Liver (tissue), 10 donors: ENCODE measurements at places on chromosomes 13 and 19.
A peak's percentile ranks its signal among the peaks of the same experiment; 100 is the strongest.

- DNase-seq = no peak
Observed at GRCh38 chr13:33100886-33101285, 84.7 kb downstream of the KL start.

DNA sequence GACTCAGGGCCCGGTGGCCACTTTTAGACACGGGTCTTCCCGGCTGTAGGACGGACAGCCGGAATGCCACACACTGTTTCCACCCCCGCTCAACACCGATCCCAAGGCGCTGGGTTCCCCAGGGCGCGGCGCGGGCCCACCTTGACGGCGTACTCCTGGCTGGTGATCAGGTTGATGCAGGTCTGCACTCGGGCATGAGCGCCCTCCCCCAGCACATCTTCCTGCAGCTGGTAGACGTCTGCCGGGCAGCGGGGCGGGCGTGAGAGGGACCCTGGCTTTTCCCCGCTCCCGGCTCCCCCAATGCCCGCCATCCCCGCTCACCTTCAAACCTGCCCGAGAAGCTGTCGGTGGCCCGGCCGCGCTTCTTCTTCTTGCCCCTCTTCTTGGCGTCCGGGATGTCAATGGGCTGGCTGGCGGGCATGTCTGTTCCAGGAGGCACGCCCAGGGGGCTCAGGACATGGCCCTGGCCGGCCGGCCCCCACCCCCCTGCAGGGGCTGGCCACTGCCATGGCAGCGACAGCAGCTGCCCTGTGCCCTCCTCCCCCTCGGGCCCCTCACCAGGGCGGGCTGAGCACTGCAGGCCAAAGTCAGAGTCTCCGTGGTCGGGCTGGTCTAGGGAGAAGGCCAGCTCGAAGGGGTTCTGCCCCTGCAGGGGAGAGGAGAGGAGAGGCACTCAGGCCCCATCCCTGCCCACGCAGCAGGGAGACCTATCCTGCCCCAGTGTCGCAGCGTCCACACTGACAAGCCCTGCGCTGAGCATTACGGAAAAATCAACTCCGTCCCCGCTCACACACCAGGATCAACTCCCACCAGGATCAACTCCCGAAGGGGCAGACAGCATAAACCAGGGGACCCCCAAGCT lies 4.8 kb downstream of the MKNK2 start:
- no peak for DNase-seq

DNA sequence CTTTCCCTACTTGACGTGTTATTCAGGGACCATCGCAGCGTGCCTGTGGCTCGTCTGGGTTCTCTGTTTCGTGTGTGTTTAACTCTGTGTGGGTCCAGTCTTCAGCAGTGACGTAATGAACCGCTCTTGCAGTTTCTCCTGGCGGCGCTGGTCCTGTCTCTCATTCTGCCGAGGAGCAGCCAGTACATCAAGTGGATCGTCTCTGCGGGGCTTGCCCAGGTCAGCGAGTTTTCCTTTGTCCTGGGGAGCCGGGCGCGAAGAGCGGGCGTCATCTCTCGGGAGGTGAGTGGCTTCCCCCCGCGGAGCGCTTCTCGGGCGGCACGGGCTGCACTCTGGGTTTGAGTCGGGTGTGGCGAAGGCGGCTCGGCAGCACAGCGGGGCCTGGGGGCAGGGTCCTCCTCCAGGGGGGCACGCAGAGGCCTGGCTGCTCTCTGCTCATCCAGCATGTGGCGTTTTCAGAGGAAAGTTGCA lies 36.3 kb upstream of the TFDP1 start:
- DNase-seq = no peak

DNA sequence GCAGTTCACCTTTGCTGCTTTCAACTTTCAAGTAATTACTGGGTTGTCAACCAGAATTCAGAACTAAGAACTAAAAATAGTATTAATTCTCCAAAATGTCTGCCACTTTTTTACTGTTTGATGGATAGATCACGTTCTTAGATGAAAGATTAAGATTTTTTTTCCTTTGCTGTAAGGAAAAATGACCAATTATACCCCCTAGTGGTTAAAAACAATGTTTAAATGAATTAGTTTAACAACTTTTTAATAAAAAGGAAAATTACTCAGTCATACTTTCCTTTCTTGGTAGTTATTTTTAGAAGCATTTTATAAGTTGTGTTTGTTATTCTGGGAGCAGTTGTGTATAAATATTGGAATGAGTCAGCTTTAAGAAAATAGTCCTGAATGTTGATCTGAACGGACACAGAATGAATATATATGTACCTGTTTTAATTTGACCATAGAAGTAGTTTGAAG lies 4.6 kb downstream of the TM9SF2 start:
- no peak for DNase-seq

GRCh38 chr13:60335531-60335930 lies 61.5 kb upstream of the TDRD3 start:
- DNase-seq = no peak

- no peak for DNase-seq
Observed at GRCh38 chr19:8334458-8335342, 8.4 kb downstream of the KANK3 start.

GRCh38 chr19:41376241-41376997 lies at the start of gene TMEM91:
TMEM91 (plus strand) TSS chr19:41376533; CDS start chr19:41378310, 1,777 bp downstream.
- DNase-seq = no peak

GRCh38 chr13:97267418-97268059 lies 45.4 kb downstream of the MBNL2 start:
- no peak for DNase-seq

DNA sequence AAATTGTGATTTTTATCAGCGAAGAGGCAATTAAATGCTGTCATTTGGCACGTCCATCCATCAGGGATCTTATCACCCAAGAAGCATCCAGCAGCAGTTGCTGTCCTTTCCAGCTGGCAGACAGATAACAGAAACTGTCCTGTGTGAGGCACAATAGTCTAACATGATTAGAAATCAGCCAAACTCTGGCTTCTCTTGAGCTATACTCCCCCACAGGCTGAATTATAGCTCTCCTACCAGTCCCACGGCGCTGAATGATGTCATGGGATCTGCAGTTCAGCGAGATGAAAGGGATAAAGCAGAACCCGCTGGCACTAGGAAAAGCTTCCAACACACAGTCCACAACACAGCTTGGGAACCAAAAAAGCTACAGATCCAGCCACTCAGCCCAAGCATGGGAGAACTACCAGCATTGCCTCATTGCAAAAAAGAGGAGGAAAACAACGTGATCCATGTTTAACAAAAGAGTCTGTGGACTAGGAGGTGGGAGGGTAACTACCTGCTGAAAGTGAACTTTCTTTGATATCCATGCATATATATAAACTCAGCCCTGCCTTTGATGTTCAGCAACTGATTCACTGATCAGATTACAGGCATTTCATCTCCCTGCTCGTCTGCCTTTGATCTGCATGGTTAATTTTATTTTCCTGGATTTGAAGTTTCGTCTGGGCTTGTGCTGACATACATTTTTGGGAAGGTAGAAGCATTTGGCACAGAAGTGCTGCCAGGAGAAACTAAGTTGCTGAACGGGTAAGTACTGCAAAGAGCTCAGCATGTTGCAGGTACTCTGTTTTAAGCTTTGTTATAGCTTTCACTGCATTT lies at the start of gene TNFRSF19:
TSS of gene TNFRSF19 (plus strand) at position 314 of the 822 bp plus-strand sequence. CDS start 19,772 bp downstream, outside the sequence.
- DNase-seq = no peak

- DNase-seq = no peak
Observed at GRCh38 chr19:28409859-28410258, 803.1 kb downstream of the UQCRFS1 start.

- no peak for DNase-seq
Observed at GRCh38 chr13:28865149-28865744, 45.1 kb downstream of the MTUS2 start.

GRCh38 chr19:52492994-52493470 lies 34.4 kb upstream of the ZNF808 start:
- DNase-seq = peak; percentile 33

GRCh38 chr19:30637926-30638325 lies 265.7 kb downstream of the ZNF536 start:
- DNase-seq = no peak

DNA sequence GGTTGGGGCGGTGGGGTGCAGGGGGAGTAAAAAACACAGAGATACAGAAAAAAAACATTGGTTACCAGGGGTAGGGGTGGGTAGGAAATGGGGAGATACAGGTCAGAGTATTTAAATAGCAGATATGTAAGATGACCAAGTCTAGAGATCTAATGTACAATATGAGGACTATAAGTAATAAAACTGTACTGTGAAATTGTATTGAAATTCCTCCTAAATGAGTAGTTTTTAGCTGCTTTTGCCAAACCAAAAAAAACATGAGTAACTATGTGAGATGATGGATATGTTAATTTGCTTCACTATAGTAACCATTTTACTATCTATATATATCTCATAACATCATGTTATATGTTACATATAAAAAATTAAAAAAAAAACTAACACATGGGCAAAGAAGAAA lies 29.6 kb downstream of the VWA8 start:
- DNase-seq = no peak

DNA sequence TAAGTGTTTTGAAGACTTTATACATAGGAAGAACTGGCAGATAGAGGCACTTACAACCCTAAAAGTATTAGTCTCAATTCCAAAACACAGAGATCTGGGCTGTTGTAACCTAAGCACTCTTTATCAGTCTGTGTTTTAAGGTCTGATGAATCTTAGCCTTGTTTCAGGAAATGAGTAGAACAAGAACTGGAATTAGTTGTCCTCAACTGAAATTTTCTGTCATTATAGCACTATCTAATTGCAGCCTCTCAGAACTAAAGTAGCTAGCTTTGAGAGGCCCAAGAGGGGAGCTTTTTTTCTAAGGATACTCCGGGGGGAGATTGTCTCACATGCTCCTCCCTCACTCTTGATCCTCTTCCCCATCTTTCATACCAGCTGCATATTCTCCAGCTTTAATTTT lies 13.1 kb downstream of the HNRNPM start:
- no peak for DNase-seq

DNA sequence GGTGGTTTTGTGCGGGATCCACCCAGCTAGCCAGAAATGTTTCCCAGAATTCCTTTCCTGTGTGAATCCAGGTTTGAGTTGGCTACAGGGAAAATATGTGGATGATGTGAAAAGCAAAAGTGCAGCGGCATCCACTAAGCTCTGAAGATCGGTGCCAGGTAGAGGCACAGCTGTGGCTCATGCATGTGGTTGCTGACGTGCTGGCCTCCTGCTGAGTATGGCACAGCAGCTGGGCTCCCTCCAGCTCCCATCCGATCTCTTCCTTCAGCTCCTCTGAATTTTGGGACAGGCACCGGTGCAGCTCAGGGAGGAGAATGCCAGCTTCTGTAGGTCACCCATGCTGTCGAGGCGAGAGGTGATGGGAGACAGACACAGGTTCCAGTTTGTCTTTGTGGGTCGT lies 84.0 kb upstream of the GSX1 start:
- DNase-seq = no peak

DNA sequence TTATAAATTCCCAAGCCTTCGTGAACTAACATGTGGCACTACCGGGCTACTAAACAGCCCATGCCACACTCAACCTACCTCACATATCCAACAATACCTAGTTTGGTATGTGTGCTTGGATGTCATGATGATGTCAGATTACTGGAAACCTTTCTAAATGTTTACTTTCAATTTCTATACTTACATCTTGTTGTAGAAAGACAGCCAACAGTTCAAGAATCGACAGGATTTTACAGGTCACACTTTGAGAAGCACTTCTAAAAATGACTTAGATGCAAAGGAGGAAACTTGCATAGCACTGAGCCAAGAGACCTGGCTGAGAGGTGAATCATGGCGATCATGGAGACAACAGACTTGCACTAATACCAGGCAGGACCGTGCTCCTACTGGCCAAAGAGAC lies 209.9 kb downstream of the COL4A1 start:
- DNase-seq = no peak

DNA sequence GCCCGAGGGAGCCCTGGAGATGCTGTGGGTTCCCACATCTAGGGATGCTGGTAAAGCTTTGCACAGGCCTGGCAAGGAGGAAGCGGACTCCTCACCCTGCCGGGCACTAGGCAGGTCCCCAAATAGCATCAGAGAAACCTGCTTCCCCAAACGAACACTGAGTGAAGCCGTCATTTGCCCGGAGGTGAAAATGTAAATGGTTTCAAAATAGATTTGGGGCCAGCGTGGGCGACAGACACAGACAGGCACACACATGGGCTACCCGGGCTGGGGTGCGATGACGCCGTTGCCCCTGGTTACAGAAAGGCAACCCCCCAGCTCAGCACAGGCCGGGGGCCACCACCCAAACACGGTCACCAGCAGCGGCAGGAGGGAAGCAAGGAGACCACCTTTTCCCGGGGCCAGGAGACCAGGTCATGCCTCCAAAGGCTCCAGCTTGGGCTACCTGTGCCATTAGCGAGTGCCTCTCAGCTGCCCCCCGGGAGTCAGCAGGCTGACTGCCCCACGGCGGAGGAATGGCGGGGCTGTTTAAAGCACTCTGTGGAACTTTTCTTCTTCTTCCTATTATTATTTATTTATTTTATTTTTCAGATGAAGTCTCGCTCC lies 47.5 kb upstream of the NDUFS7 start:
- DNase-seq = no peak

DNA sequence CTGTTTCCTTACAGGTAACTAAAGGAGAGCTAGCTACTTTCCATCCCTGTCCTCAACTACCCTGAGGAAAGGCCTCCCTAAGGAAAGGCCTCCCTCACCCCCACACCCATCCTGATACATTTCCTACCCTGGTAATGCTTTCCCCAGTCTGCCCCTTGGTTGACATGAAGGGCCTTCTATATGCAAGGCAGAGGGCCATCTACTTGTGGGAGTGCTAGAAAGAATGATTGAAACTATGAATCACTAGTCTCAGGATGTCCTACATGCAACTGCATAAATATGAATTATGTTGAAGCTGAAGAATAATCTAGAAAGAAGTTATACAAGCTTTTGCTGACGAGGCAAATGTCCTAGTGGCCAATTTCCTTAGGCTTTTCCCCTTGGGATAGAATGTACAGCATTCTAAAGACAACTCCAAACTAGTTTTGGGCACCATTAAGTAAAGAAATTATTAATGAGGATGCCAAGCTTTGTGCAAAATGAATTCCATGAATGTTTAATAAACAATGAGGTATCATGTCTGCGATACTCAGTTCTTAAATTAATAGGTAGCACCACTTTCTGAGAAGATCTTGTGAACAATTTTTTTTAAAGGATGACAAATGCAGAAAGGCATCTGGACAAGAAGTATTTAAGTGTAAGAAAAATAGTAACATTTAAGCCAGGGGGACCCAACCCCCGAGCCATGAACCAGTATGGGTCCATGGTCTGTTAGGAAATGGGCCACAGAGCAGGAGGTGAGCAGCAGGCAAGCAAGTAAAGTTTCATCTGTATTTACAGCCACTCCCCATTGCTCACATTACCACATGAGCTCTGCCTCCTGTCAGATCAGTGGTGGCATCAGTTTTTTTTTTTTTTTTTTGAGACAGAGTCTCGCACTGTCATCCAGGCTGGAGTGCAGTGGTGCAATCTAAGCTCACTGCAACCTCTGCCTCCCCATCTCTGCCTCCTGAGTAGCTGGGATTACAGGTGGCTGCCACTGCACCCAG lies 223.0 kb downstream of the LHFPL6 start:
- DNase-seq = no peak

GRCh38 chr19:1521636-1522035 lies 2.2 kb upstream of the PLK5 start:
- DNase-seq = no peak

GRCh38 chr13:92602560-92602959 lies 624.0 kb upstream of the GPC6 start:
- no peak for DNase-seq
